Globus pallidus (tissue), 1 donor: ENCODE measurements at places on chromosomes 16 and 17.

DNA sequence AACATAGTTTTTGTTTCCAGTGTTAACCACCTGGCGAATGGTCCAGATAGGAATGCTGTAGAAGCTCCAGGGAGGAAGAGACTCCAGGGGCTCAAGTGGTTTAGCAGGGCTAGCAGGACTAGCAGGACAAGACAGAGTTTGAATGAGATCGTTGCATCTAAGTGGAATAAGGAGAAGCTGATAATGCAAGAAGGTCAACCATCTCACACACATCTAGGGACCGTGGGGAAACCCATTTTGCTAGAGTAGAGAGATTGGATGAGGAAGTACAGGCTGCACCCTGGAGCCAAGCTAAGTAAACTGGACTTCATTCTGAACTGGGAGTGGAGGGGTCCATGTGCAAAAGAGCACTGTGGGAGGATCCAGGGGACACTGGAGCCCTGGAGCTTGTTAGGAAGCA, 86.1 kb upstream of the HSBP1 start:
- DNase-seq: no peak

GRCh38 chr16:14148569-14148968, 77.5 kb downstream of the MRTFB start:
- no peak for DNase-seq

- no peak for DNase-seq
Observed at GRCh38 chr17:5719976-5720375, 135.7 kb upstream of the NLRP1 start.

GRCh38 chr16:78553268-78554039, 454.0 kb downstream of the WWOX start:
- DNase-seq: no peak

GRCh38 chr16:88856122-88856827, 472 bp downstream of the GALNS start:
- DNase-seq: no peak

DNA sequence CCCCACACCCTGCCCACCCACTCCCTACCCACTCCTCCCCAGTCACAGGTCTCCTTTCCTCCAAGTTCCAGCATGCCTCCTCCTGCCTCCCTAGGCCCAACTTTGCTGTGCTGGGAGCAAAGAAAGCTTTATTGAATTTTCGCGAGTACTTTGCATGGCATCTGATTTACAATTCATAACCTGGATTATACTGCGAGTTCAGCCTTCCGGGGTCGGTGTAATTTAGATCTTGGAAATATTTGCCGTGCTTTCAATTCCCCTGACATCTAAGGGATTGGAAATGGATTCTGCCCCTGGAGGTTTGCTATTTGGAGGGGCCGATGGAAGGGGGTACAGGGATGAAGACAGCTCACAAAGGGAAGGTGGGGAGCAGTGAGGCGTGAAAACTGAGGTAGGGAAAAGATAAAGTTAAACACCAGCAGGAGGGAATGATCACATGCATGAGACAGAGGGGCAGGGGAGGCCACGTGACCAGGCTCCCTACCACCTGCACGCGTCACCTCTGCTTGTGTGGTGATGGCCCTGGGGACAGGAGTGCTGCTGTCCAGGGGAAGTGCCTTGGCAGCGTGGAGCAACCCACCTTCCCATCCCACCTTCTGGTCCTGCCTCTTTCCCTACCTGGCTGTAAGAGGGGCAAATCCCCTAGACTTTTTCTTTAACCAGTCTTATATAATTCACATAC, 132.3 kb upstream of the RPL38 start:
- no peak for DNase-seq
